Germinal center (tissue), 1 donor: ENCODE measurements at places on chromosomes 1 and 21.

DNA sequence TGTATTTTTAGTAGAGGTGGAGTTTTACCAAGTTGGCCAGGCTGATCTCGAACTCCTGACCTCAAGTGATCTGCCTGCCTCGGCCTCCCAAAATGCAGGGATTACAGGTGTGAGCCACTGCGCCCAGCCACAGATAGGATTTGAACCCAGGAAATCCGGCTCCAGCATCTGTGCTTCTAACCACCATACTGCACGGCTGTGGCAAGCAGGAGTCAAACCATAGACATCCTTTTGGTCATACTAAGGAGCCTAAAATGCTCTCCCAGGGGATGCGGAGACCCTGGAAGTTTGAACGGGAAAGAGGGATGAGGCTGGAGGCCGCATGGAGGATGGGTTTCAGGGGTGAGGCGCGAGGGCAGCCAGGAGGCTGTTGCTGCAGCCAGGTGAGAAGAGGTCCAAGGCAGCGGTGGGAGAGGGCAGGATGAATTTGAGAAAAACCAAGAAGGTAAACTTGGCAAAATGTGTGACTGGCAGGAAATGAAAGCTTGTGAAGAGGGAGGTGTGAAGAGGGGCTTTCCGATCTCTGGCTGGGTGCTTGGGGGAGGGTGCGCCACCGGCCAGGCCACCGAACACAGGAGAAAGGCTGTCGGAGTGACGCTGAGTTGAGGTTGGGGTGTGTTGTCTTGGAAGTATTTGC is 24.0 kb upstream of the CDK18 start:
- no peak for DNase-seq

DNA sequence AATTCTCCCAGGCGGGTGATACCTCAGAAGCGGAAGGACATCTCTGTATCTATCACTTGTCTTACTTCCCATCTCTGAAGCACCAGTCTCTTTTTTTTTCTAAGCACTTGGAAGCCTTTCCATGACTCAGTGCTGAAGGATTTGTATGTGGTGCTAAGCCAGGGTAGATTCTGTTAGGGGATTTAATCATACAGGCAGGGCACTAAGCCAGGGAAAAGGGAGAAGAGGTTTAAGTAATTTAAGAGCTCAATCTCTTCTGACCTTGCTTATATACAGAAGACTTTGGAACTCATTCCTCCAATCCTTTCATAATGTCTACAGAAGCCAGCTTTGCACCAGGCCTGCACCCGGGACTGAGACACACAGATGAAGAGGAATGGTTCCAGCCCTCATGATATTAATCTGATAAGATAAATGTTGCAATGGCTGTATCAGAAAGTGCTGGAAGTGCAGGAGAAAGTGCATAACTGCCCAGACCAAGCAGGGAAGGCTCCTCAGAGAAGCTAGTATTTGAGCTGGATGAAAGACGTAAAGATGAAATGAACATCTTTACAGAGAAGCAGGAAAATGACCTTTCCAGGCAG is 11.0 kb downstream of the FAM163A start:
- no peak for DNase-seq

DNA sequence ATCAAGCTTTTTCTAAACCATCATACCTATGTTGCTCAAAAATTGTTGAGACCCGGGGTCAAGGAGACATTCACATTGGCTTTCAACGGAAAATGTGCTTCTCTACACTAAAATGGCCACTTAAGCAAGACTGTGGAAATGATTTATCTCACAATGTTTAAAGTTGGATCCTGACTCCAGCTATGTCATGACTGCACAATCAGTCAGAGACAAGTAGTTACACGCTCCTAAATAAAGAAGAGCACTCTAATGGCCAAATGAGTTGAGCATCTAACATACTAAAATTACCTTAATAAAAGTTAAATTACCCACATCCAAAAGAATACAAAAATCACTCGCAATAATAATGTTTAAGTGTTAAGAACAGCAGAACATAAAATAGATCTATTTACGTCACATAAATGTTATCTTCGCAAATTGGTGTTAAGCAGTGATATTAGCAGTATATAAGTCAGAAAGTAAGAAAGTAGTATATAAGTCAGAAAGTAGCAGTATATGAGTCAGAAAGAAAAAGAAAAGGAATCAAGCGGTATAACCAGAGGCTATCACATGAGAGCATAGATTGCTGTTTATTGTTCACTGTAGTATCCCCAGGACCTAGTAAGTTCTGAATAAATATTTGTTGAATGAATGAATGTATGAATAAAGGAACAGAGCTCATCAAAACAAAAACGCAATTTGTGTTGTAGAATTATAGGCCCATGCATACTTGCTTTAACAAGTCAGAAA is 28.4 kb downstream of the ZNF281 start:
- no peak for DNase-seq

- peak; percentile 16 for DNase-seq
Observed at GRCh38 chr1:245679821-245680780, 525.3 kb downstream of the KIF26B start.

DNA sequence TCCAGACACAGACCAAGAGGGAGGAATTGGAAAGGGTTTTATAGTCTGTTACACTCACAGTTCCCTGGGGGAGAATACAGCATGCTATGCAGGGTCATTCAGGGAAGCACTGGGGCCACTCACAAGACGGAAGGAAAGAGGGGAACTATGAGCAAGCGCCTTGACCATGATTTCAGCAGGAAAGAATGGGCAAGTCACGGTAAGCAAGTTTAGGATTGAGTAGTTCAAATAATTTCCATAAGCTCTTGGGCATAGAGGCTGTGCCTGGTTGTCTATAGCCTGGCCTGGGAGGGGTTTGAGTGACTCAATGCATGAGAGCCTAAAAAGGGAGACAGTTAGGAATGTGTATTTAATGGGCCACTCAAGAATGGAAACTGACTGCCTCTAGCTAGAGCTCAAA is 176.7 kb downstream of the TTLL7 start:
- no peak for DNase-seq

GRCh38 chr1:237146241-237146640 is 104.3 kb downstream of the RYR2 start:
- DNase-seq, result no peak

GRCh38 chr1:76835203-76835602 is 32.1 kb upstream of the ST6GALNAC5 start:
- no peak for DNase-seq

DNA sequence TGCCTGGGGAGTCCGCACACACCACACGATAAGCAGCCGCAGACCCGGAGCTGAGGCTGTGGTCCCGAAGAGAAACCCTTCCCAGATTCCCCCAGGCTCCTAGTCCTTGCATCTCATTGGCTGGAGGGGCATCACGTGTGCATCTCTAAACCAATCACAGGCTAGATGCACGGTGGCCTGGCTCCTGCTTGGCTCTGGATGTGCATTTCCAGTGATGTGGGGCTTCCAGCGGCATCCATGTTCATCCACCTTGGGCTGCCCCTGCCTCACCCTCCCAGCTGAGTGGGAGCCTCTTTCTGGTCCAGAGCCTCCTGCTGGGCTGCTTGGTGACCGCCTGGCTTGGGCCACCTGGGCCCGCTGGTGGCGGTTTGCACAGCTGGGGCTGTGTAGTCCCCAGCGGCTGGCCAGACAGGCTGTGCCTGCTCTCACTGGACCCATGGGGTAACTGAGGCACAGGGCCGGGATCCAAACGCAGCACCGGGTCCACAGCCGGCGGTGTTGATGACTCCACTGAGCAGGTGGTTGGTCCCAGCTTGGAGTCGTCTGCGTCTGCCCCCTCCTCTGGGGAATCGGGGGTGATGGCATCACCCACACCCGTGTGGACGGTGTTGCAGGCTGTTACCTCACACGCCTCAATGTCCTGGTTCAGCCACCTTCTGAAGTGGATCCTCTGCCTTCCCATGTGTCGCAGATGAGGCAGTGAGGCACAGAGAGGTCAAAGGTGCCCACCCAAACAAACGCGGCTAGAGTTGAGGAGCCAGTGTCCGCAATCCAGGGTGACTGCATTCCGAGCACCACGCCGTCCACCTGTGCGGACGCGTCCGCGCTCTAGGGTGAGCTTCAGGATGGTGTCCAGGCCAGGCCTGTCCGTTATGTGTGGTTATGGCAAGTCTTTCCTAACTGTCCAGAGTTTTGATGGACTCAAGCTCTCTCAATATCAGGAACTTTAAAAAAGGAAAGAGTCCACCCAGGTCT is 41.3 kb downstream of the COL6A1 start:
- no peak for DNase-seq

GRCh38 chr1:26372039-26372438 is 511 bp downstream of the ZNF683 start:
- DNase-seq, result no peak

- DNase-seq, result no peak
Observed at GRCh38 chr1:228376651-228377631, 29.7 kb downstream of the TRIM11 start.

- peak; percentile 93 for DNase-seq
Observed at GRCh38 chr1:207963427-207964194, 52.7 kb upstream of the CD34 start.

DNA sequence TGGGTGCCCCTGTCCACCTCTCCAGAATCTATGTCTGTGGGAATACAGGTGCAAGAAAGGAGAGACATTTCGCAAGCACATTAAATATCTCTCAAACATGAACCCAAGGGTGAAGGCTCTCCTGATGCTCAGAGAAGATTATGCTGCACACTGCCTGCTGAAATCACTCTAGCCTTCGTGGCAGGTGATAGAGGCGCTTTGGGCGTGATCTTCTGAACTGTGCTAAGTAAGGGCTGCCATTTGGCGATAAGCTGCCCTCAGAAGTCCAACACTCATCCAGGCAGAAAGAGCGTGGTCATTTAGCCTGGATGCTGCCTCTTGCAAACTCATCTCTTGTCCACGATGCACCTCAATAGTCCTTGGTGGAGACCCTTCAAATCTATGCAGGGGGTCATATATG is 241.9 kb downstream of the KAZN start:
- DNase-seq, result no peak

GRCh38 chr1:78277253-78277652 is 213.5 kb upstream of the PTGFR start:
- DNase-seq, result no peak

GRCh38 chr1:64845831-64846425 is 101.1 kb downstream of the RAVER2 start:
- no peak for DNase-seq

DNA sequence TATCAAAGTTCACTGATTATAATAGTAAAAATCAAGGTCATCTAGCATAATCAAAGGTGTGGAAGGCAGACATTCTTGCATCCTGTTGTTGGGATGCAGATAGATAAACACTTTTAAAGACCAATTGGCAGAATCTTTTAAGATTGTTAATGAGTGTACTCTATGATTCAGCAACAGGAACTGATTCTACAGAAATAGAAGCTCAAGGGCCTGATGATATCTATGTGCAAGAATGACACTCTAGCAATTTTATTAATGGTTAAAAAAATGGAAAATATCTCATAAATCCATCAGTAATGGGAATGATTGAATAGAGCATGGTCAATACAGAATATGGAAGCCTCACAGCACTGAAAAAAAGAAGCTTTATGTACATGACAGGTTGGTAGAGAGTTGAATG is 2.2 kb upstream of the ATP1A4 start:
- DNase-seq, result no peak

GRCh38 chr1:197471248-197471985 is 203.4 kb downstream of the CRB1 start:
- no peak for DNase-seq

- DNase-seq, result no peak
Observed at GRCh38 chr1:154014154-154014907, 23.8 kb downstream of the RPS27 start.

- no peak for DNase-seq
Observed at GRCh38 chr1:113674591-113674990, 84.7 kb downstream of the PHTF1 start.

DNA sequence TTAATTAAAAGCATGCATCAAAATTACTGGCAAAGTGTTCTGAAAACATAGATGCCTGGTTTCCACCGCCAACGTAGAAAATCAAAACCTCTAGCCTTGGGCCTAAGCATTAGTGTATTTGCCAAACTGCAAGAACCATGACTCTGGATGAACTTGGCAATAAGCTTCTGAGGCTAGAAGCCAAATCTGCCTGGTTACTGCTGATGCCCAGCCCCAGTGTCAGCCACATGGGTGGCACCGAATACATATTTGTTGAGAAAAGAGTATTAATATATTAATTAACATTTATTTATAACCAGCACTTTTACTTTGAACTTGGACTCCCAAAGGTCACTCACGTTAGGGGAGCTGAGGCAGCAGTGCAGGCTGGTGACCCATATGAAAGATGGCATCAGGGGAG is 140.6 kb upstream of the HMGB4 start:
- DNase-seq, result no peak

DNA sequence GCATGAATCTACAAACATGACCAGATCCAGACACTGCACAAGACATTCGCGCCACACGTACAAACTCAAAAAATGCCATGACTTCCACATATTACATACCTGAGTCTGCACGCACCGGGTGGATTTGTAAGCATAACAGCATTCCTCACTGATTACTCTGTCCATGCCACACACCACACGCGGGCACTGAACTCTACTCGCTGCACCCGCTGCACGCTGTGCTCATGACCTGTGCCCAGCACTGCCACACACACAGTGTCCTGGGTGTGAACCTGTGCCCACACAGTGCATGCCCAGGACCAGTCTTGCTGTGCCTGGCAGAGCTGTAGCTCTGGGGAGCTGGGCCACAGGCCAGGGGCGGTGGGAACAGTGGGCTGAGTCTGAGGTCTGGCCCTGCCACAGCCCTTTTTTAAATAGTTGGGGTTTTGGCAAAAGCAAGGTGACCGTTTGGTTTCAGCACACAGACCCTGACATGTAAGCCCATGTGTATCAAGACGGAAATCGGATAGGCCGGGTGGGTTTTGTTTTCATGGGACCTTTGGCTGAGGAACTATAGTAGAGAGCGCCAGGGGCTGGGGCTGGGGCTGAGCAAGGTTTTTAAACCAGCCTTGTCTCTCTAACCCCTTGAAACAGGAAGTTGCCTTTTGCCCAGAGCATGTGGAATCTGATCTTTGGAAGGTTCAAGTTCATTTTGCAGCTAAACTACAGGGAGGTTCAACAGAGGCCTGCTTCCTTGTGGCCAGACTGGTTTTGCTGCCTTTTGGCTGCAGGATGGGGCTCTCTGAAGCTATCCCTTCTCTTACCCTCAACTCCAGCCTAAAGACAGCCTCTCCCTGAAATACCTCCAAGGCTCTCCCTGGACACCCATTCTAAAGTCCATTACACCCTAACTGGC is 12.3 kb upstream of the GOLT1A start:
- no peak for DNase-seq

DNA sequence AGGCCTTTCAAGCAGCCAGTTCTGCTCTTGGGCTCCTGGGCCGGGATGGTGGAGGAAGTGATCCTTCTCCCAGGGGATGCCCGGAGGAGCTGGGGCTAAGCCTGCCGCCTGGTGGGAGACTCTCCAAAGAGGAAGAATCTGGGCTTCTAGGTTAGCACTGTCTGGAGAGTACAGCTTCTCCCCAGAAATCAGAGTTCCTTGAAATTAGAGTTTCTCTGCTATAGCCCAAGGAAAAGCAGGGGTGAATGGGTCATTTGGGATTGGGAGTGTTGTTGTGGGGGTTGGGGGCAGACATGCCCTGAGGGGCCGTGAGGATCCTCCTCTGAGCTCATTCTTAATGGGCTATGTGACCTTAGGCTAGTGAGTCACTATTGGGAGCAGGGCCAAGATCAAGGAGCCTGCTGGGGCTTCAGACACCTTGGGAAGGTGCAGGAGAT is 6.5 kb downstream of the LGR6 start:
- DNase-seq, result no peak

GRCh38 chr1:23779826-23780371 is 1.7 kb downstream of the PITHD1 start:
- DNase-seq, result no peak

- no peak for DNase-seq
Observed at GRCh38 chr1:180114396-180114945, 40.2 kb upstream of the QSOX1 start.
